NCI-H1105 treated with DMSO at 0.1 percent for 48 hours (cell line): ENCODE measurements at places on chromosomes 1 and 21.

DNA sequence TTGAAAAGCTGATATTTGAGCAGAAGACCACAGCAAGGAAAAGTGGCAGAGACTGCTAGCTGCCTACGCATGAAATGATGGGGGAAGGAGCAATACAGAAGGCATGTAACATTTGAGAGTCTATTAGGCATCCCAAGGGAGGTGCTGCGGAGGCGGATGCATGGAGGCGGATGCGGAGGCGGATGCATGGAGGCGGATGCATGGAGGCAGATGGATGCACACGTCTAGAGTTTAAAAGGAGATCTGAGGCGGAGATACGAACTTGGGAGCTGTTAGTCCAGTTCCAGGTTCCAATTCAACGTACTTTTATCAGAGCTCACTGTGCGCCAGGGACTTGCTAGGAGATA, 744 bp upstream of the DDX20 start:
- DNase-seq, result peak; percentile 68

GRCh38 chr1:154623358-154623757, 15.4 kb upstream of the ADAR start:
- no peak for DNase-seq

DNA sequence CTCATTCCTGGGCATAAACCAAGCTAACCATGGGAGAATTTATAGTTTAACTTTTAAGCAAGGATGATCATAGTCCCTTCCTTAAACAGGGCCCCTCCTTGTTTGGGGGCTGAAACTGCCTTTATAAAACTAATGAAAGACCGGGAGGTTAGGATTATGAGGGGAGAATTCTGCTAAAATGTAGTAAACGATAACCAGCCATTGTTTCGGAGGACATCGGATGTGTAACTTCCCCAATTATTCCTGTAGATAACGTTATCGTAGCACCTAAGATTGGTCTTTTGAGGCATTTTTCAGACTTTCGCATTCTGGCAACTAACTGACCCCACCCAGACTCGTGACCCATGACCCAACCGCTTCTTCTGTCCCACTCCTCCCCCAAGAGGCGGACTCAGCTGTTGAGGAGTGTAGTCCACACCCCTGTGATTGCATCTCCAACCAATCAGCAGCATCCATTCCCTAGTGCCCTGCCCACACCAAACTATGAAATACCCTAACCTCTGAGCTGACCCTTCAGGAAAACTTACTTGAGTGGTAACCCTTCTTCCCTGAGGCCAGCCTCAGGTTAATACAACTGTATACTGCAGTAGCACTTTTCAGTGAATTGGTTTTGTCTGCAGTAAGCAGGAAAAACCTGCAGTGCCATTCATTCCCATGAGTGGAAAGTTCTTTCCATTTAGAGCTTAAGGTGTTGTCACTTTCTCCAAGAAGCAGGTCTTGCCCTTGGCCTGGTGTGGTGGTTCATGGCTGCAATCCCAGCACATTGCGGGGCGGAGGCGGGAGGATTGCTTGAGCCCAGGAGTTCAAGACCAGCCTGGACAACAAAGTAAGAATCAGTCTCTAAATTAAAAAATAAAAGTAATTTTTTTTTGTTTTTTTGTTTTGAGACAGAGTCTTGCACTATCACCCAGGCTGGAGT, 823 bp upstream of the SYF2 start:
- DNase-seq, result peak; percentile 17

DNA sequence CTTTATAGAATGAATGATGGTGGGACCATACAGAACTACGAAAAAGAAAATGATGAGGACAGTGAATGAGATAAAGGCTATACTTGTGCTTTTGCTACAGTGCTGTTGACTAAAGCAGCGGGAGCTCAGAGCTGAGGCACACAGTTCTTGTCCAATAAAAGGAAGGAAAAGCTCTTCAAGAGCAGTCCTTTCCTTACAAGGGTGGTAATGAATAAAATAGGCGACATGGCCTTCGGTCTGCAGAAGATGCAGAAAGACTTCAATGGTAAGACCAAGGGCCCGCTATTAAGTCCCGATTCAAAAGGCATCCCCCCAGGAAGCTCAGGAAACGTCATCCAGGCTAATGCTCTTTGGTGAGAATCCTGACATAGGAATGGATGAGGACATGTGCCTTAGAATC, 44.4 kb downstream of the GNG12 start:
- no peak for DNase-seq

DNA sequence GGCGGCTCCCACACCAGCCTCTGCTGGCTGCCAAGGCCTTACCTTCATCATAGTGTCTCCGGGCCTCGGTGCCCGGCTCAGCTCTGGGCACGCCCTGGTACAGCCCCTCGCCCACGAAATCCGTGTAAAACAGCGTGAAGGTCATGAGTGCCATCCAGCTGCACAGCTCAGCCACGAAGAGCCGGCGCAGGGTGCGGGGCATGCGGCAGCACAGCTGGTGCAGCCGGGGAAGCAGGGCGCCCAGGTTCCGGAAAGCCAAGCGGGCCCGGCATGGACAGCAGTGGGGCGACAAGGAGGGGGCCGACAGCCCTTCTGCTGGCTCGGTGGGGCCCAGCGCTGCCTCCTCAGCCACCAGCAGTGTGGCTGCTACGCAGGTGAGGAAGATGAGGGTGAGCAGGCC, 17.5 kb downstream of the SLC45A3 start:
- no peak for DNase-seq
